ENCODE measurements at places on chromosomes 7 and 10. TPM values are rescaled to one million over a fixed set of nuclear protein-coding genes. Genes with fewer than 3 reads are reported as not detected.

The CRHR2 gene
- not detected for total RNA-seq

The ESYT2 gene
- total RNA-seq: 139 TPM

The FAM24B gene
- total RNA-seq: 2.2 TPM

The TMEM225B gene
- 0.52 TPM for total RNA-seq

The AGAP9 gene
- 4.0 TPM for total RNA-seq

Data from smooth muscle cell of the pulmonary artery (primary cell).